Astrocyte (in vitro differentiated cells and primary cell): ENCODE measurements at places on chromosomes 11 and 22.

GRCh38 chr22:45702981-45703380 lies 31.3 kb downstream of the ATXN10 start:
- no peak overlapping the region for H3K4me3 ChIP-seq
- no peak for DNase-seq
- peaks cover 43% of the 10 kb centered on the region for H3K36me3 ChIP-seq
- no peak overlapping the region for H3K27ac ChIP-seq
- no peaks in the 10 kb centered on the region for H3K4me1 ChIP-seq

DNA sequence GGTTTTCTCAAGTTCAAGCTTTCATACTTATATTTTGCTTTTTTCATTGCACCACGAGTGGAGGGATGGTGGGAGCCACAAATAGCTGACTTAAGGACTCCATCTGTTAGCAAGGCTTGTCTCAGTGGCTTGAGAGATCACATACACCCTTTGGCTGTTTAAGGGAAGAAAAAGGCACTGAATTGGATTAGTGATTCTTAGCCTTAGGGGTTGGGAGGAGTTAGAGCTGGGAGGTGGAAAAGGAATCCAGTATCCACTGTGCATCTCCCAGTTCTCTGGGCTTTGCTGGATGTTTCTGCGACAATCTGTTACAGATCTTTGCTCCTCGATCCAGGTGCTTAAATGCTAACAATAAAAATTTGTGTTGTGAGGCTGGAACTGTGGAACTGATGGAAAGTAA lies 593.6 kb downstream of the CNTN5 start:
- no peak for DNase-seq
- no peaks in the 10 kb centered on the region for H3K36me3 ChIP-seq
- no peak overlapping the region for H3K4me3 ChIP-seq
- H3K27me3 ChIP-seq: no peaks in the 10 kb centered on the region
- H3K27ac ChIP-seq: no peak overlapping the region
- H3K4me1 ChIP-seq: no peaks in the 10 kb centered on the region

DNA sequence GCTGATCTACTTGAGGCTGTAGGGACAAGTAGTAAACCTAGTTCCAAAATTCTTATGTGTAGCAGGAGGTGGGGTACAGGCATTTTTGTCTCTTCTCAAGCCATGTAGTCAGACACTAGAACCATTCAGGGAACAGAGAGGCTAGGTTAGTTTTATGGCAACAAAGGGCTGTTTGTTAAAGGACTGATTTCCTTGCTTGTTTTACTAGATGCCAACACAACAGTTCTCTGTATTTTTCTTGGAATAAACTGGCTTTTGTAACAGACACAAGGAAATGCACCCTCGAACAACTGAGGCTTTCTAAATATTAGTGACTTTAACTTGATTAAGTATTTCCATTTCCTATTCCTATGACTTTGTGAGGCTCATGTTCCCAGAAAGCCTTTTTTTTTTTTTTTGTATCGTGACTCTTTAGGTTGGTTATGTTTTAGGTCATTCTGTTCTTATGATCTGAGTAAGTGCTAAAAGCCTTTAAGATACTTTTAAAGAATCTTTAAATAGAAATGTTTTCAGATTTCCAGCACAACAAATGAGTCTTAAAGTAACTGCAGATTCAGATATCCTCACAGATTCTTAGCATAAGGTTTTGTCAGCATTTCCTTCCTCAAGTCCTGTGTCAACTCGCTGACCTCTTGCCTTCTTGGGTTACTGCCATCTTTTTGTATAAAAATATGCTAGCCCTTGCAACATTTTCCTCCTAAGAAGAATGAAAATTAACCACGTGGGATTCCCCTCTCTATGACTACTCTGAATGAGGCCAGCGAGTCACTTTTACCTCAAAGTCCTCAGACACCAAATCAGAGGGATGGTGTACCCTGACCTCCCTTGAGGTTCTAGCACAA lies 92.5 kb downstream of the CCDC83 start:
- DNase-seq: peak; percentile 76
- H3K36me3 ChIP-seq: no peaks in the 10 kb centered on the region
- peaks cover 9% of the 10 kb centered on the region for H3K4me1 ChIP-seq
- no peak overlapping the region for H3K4me3 ChIP-seq

- H3K27me3 ChIP-seq: peaks cover 64% of the 10 kb centered on the region
- no peaks in the 10 kb centered on the region for H3K36me3 ChIP-seq
- H3K4me1 ChIP-seq: peaks cover 8% of the 10 kb centered on the region
- no peak overlapping the region for H3K27ac ChIP-seq
- no peak overlapping the region for H3K4me3 ChIP-seq
These were observed 7.3 kb upstream of the TBX1 start for GRCh38 chr22:19753090-19753842.

DNA sequence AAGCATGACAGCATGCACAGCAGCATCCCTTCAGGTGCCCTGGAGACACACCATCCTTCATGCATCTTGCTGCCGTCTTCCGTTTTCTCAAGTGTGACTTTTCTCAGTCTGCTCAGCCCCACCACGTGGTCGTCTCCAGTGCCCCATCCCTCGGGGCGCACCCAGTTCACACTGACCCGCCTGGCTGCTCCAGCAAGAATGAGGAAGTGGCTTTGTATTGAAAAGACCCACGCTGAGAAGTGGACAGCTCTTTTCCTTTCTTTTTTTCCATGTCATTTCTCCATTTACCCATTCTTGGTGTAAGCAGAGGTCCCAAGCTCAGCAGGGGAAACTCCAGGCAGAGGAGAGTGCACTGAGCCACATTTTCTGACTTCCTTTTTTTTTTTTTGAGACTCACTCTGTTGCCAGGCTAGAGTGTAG lies 14.5 kb downstream of the SERPINH1 start:
- H3K4me3 ChIP-seq: no peak overlapping the region
- H3K27me3 ChIP-seq: no peaks in the 10 kb centered on the region

GRCh38 chr11:71103266-71103665 lies 149.1 kb downstream of the SHANK2 start:
- H3K36me3 ChIP-seq: no peaks in the 10 kb centered on the region
- H3K4me1 ChIP-seq: no peaks in the 10 kb centered on the region
- H3K4me3 ChIP-seq: no peak overlapping the region
- H3K27me3 ChIP-seq: no peaks in the 10 kb centered on the region

- no peak overlapping the region for H3K4me3 ChIP-seq
- no peak overlapping the region for H3K27ac ChIP-seq
- DNase-seq: no peak
- no peaks in the 10 kb centered on the region for H3K4me1 ChIP-seq
These were observed 803.2 kb downstream of the TBC1D22A start for GRCh38 chr22:47565607-47566006.

DNA sequence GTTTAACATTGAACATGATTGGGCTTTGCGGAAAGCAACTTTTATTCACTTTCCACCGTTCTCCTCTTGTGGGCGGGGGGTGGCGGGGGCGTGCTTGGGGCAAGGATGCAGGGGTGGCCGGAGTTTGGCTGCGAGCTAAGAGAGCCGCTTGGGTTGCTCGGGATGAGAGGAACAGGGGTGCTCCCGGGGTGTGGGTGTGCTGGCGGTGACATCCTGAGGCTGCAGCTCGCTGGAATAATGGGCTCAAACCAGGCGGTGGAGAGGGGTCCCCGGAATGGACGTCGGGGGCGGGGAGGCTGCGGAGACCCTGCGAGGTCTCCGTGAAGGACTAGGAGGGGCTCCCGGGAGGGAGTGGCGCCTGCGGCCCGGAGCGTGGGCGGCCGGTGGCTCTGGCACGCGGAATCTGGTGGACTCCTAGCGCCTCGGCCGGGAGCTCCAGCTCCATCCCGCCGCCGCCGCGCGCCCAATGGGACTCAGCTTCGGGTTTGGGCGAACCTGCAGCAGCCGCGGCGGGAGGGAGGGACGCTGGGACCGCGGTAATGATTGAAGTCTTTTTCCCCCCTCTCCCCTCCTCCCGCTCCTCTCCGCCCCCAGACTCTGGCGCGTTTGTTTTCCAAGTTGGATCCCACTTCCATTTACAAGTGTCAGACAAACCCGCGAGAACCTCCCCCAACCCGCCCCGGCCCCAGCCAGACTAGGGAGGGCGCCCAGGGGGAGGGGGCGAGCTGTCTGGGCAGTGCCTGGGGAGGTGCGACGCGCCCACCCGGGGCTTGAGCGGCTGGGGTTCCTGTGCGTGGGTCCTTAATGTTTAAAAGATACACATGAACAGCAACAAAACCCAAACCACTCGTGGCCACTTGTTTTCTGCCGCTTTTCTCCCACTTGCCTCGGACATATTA lies 2.0 kb downstream of the FAT3 start:
- peaks cover 18% of the 10 kb centered on the region for H3K4me1 ChIP-seq
- peaks cover 10% of the 10 kb centered on the region for H3K27me3 ChIP-seq
- DNase-seq: peak; percentile 6
- H3K27ac ChIP-seq: no peak overlapping the region

DNA sequence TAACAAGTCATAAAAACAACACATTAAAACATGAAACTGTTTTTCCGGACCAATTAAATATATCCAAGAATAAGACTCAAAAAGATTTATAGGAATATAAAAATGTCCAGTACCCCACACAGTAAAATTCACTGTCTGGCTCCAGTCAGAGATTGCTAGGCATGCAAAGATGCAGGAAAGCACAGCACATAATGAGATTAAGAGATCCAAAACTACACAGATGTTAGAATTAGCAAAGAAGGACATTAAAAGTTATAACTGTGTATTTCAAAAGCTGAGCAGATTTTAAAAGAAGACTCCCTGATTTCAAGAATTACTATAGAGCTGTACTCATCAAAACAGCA lies 13.6 kb downstream of the LRRC75B start:
- H3K27ac ChIP-seq: no peak overlapping the region
- no peaks in the 10 kb centered on the region for H3K36me3 ChIP-seq
- no peak overlapping the region for H3K4me3 ChIP-seq
- H3K4me1 ChIP-seq: peaks cover 10% of the 10 kb centered on the region
- no peak for DNase-seq
- H3K27me3 ChIP-seq: no peaks in the 10 kb centered on the region

DNA sequence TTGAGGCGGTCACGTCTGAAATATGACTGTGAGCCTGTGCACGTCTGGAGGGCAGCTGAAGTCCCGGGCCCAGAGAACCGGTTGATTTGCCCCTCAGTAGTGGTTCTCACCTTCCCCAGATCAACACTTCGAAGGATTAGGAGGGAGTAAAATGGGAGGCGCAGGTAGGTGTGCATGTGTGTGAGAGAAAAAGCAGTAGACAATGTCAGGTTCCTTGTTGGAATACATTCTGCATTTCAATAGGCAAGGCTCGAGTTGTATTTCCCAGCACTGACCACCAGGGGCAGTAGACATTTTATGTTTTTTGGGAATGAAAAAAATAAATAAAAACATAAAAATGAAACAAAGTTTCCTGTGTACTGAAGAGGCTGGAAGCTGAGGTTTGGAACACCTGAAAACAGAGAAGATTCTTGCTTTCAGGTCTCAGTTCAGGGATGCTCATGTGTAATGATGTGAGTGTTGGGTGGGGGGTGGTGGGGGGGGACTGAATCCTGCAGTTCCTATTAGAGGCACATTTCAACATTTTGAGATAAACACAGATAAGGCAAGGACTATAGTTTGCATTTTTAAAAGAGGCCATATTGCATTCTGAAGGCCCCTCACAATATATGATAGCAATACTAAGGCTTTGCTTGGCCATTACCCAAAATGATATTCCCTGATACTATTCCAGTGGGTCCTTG lies 333.9 kb downstream of the CADM1 start:
- no peak overlapping the region for H3K27ac ChIP-seq
- no peak for DNase-seq
- no peaks in the 10 kb centered on the region for H3K36me3 ChIP-seq
- no peak overlapping the region for H3K4me3 ChIP-seq
- peaks cover 7% of the 10 kb centered on the region for H3K27me3 ChIP-seq

DNA sequence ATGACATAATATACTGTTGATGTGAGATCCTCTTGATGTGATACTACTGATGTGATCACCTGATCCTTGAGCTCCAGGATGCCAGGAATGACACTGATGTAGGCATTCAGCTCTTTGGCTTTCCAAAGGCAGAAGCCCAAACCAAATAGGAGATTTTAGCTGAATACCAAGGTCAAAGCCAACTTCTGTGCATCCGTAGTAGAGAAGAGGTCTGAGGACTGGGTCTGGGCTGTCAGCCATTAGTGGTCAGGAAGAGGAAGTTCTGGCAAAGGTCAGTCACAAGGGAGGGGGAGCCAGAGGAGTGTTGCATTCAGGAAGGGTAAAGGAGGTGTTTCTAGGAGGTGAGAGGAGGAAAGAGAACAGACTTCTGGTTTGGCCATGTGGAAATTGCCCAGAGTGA lies 53.4 kb upstream of the PARVG start:
- peaks cover 3% of the 10 kb centered on the region for H3K4me1 ChIP-seq
- no peaks in the 10 kb centered on the region for H3K36me3 ChIP-seq
- H3K27me3 ChIP-seq: no peaks in the 10 kb centered on the region
- no peak for DNase-seq

DNA sequence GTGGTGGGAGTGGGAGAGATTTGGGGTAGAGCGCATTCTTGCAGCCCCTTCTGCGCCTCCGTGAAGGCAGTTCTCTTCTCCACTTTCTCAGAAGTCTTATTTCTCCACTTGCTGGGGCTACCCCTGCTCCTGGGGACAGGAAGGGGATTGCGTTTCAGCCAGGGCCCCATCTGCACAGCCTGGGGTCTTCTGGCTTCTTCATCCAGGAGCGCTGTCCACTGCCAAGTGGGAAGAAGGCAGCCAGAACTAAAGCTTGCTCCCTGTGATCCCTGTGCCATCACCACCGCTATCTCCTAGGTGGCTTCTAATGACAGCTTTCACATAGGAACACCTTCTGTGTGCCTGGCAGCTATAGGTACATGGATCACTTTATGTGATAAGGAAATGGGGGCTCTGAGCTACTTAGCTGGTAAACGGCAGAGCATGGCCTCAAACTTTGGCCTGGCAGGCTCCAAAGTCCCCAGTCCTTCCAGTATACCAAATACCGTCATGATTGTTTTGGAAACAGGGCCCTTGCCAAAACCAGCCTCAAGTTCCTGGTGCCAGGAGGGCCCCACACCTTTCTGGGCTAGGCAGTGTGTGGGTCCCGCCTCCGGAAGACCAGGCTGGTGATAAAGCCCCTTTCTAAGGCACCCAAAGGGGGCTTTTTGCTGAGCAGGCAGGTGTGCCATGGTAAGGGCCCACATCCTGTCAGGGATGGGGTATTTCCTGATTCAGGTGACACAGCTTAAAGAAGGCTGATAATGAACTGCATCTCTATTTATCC lies 60.4 kb upstream of the PAX6 start:
- H3K27ac ChIP-seq: no peak overlapping the region
- H3K4me3 ChIP-seq: no peak overlapping the region
- no peaks in the 10 kb centered on the region for H3K36me3 ChIP-seq
- H3K27me3 ChIP-seq: no peaks in the 10 kb centered on the region
- peaks cover 19% of the 10 kb centered on the region for H3K4me1 ChIP-seq
- DNase-seq: no peak

- H3K36me3 ChIP-seq: no peaks in the 10 kb centered on the region
- H3K4me1 ChIP-seq: peaks cover 52% of the 10 kb centered on the region
- H3K27me3 ChIP-seq: no peaks in the 10 kb centered on the region
- DNase-seq: no peak
- H3K4me3 ChIP-seq: no peak overlapping the region
- H3K27ac ChIP-seq: no peak overlapping the region
These were observed 7.4 kb downstream of the PLXNB2 start for GRCh38 chr22:50299785-50300619.

- H3K27ac ChIP-seq: peak overlapping the region; percentile 76
- DNase-seq: no peak
- H3K4me3 ChIP-seq: no peak overlapping the region
- H3K27me3 ChIP-seq: no peaks in the 10 kb centered on the region
- no peaks in the 10 kb centered on the region for H3K36me3 ChIP-seq
These were observed 22.2 kb downstream of the DKK3 start for GRCh38 chr11:11985954-11986949.
